ENCODE measurements at places on chromosomes 5 and 9. TPM values are rescaled to one million over a fixed set of nuclear protein-coding genes. Genes with fewer than 3 reads are reported as not detected.

DNA sequence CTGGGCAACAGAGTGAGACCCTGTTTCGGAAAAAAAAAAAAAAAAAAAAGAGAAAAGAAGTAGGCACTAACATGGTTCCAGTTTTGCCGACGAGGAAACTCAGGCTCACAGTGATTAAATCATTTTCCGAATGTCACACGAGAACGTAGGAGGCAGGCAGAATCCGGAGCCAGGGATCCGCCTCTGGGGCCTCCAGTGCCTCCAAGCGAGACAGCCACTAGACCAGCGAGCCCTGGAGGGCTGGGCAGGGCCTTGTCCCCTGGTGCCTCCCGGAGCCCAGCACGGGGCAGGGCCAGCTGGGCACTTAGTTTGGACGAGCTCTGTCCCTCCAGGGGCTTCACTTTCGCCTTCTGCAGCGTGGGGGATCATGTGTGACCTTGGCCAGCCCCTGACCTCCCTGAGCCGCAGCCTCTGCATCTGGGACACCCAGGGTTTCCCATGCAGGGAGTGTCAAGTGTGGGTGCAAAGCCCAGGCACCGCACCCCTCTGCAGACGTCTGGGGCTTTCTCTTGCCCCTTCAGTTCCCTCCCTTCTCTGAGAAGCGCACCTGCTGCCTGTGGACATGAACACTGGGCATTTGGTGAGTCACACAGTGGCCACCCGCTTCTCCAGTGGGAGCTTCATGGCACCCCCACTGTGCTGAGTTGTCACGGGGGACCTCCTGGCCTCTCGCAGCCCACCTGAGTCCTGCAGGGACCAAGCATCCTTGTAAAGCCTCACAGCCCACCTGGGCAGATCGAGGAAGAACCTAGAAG is 80.3 kb downstream of the RXRA start:
- DNase-seq = no peak

DNA sequence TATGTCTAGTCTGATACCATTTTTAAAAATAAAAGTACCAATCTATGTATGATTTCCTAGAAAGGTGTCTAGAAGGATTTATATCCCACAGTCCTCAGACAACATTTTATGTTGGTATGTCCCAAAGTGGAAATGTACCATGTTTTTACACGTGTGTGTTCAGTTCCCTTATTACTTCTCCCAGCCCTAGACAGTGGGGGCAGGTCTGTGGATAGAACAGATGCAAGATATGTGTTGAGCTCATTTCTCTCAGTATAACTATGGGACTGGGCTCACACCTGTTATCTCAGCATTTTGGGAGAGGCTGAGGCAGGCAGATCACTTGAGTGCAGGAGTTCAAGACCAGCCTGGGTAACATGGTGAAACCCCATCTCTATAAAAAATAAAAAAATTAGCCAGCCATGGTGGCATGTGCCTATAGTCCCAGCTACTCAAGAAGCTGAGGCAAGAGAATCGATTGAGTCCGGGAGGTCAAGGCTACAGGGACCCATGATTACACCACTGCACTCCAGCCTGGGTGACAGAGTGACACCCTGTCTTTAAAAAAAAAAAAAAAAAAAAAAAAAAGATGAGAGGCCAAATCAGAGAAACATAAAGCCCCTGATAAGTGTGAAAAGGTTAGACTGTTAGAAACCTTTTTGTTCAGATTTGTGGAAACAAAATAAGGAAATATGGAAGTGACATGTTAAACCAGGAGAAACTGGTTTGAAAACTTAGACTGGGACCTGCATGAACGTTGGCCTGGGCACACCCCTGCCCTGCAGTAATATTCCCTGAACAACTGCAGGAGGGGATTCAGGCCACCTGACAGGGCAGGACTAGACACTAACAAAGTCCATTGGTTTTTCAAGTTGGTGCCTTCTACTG is 7.4 kb upstream of the SLC2A8 start:
- no peak for DNase-seq

DNA sequence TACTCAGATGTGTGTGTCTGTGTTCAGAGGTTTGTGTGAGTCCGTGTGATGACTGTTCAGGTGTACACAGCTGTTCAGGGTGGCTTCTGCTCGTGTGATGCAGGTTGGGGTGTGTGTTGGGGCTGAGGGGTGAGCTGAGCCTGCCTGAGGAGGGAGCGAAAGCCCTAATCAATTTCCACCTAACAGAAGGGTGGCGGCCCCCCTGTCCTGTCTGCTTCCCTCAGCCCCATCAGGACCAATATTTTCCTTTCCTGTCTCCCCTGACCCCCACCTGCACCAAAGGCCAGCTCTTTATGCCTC is 30.2 kb downstream of the LHX2 start:
- no peak for DNase-seq

DNA sequence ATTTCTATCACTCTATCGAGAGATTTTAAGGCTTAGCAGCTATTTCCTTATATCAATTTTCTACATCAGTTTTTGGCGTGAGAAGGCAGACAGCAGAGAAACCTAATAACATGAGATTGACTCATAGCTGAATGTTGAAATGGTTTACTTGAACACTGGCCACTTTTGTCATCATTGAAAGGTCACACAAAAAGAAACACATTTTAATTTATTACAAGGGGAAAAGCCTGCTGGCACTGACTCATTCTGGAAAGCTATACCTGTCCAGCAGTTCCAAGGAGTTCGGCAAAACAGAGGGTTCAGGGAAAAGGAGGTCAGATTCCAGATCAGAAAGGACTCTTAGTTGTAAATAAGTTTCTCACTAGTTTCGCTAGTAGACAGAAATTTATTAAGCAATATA is 566.4 kb downstream of the DNAH5 start:
- DNase-seq = no peak

DNA sequence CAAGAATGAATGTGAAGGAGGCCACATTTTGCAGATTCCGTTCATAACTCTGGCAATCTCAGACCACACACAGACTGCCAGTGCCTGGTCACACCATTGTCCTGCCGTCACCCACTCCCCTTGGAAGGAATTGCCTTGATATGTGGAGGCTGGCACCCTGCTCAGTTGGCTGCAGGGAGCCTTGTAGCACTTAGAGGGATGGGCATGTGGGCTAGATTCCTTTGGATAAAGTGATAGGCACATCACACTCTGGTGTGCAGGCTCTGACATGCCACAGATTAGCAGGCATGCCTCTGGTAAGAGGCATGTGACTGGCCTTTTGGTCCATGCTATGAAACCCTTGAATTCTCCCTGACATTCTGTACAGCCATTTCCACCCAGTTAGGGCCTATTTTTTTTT is 254.6 kb upstream of the PIK3R1 start:
- DNase-seq = no peak

The SPEF2 gene
- 8.3 TPM for polyA plus RNA-seq

The DNAJA1 gene
- 81.3 TPM for polyA plus RNA-seq

Data from muscle of arm (tissue), 14 donors.